Left lung (tissue), 14 donors: ENCODE measurements at places on chromosomes 5 and 9. TPM values are rescaled to one million over a fixed set of nuclear protein-coding genes. Genes with fewer than 3 reads are reported as not detected.

- DNase-seq = no peak
Observed at GRCh38 chr5:133384903-133385302, 227.4 kb downstream of the FSTL4 start.

GRCh38 chr9:78905387-78905786 is 608.5 kb downstream of the PSAT1 start:
- no peak for DNase-seq

- DNase-seq = no peak
Observed at GRCh38 chr9:134214766-134215419, 50.5 kb upstream of the RNU6ATAC start.

The NR2F1-AS1 gene
- 18.3 TPM for total RNA-seq

The PCDHA2 gene
- total RNA-seq = 0.52 TPM
